ENCODE measurements at places on chromosomes 16 and 17.

DNA sequence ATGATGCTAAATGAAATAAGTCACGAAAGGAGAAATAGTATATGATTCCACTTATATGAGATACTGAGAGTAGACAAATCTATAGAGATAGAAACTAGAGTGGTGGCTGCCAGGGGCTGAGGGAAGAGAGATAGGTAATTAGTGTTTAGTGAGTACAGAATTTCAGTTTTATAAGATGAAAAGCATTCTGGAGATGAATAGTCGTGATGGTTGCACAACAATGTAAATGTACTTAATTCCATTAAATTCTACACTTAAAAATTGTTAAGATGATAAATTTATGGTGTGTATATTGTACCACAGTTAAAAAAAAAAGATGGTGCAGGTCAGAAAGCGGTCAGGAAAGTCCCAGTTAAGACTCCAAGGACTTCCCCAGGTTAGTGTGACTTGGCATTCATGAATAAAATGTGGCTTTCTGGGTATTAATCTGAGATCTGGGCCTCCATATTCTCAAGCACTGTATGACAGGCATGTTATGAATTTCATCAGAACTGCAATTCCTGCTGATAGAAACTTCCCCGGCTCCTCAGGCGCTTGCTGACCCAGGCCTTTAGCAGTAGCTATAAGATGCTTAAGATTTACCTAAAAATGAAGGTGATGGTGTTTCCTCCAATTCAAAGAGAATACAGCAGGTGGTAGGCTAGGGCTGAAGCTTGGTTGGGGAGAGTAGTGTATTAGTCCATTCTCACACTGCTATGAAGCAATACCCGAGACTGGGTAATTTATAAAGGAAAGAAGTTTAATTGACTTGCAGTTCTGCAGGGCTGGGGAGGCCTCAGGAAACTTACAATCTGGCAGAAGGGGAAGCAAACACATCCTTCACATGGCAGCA, 115.3 kb upstream of the SOX9 start:
- DNase-seq, result no peak

DNA sequence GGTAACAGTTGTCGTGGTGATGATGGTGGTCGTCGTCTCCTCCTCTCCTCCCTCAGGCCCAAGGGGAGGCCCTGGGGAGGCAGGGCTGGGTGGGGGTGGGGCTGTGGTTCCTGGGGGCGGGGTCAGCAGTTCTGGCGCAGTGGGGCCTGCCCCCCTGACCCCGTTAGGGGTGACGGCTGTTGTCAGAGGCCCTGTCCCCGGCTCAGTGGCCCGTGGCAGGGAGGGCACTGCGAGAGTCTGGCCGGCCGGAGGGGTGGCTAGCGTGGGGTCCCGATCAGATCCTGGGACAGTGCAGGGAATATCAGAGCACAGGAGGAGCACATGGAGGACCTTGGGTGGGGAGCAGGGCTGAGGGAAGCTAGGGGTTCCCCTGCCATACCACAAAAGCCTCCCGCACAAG, 2.5 kb downstream of the SEZ6L2 start:
- no peak for DNase-seq

DNA sequence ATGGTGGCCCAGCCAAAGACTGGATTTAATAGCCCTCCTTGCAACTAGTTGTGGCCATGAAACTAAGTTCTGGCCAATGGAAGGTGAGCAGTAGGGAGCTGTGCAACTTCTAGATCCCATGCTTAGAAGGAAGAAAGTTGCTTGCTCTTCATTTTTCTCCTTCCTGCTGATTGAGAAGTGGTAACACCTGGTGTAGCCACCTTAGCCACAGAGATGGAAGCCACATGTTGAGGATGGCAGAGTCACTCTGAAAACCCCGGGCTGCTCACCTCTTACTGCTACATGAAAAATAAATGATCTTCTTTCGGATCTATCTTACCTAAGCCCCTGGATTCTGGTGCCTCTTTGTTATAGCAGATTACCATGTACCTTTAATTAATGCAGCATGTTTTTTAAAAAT, 10.3 kb upstream of the ATP5MC1 start:
- no peak for DNase-seq

GRCh38 chr16:83715217-83715920, 92.4 kb upstream of the HSBP1 start:
- DNase-seq, result no peak

GRCh38 chr17:69461951-69462369, 47.5 kb downstream of the MAP2K6 start:
- DNase-seq, result no peak

GRCh38 chr16:80702696-80703095, 101.7 kb downstream of the CDYL2 start:
- no peak for DNase-seq

GRCh38 chr16:31700200-31700529, 172.5 kb downstream of the AHSP start:
- DNase-seq, result no peak

DNA sequence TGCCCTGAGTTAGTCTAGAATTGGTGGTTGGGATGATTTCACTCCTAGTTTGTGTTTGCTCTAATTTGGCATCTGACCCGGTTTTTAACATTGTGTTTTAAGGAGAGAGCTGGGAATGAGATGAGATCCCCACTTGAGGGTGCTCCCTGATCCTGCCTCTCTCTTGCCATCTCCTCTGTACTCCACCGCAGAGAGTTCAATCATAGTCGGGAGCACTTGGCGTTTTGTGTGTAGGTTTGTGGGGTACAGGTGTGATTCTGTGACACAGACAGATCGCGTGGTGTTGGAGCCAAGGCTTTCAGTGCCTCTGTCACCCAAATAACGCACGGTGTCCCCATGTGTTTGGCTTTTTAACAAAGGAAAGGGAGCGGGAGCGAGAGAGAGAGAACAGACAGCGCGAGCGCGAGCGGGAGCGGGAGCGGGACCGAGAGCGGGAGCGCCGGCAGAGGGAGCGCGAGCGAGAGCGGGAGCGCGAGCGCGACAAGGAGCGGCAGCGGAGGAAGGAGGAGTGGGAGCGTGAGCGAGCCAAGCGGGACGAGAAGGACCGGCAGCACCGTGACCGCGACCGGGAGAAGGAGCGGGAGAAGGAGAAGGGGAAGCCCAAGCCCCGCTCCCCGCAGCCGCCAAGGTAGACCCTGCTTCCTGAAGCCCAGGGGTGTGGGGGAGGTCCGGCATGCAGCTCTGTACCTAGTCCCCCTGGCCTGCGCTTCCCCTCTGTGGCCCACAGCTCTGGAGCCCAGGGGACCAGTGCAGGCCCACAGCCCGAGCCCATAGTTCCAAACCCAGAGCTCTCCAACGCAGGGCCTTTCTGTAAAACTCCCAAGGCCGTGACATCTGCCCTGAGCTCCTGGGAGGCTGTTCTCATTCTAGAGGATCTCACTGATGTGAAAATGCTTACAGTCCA, 27.2 kb upstream of the IL17C start:
- DNase-seq, result no peak

- DNase-seq, result peak; percentile 35
Measured at GRCh38 chr16:88527186-88527936, 42.8 kb upstream of the ZC3H18 start.

DNA sequence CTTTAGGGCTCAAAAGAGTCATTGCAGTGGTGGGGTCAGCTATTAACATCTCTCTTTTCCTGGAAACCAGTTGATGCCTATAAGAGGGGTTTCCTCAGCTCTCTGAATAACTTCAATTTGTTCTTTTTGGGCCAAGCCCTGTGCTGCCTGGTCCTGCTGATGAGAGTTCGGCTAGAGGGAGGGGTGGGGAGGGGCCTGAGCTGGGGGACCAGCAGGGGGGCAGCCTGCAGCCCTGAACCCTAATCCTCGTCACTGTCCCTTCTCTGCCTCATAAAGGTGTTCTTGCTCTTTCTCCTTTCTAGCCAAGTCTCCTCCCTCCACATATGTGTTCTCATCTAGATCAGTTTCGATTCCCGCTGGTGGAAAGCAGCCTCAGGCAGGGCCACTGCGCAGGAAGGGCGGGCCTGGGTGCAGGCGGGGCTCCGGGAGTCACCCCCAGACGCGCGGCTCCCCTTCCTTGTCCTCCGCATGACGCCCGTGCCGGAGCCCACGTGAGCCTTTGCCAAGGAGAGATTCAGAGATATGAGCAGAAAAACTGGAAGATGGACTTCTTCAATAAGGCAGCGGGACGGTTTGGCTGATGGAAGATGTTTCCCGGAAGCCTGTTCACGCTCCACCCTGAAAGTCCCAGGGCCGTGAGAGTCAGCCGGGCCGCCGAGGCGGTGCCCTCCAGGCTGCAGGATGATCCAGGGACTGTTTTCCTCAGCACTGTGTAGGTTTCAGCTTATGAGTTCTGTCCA, 15.0 kb upstream of the RHOT1 start:
- DNase-seq, result peak; percentile 77

GRCh38 chr17:30379303-30379902, 676 bp downstream of the CPD start:
- no peak for DNase-seq

GRCh38 chr16:2816751-2817339, at the start of gene PRSS21:
Gene PRSS21 (plus strand): TSS chr16:2817237. CDS start chr16:2817269, 32 bp downstream.
- DNase-seq, result no peak

DNA sequence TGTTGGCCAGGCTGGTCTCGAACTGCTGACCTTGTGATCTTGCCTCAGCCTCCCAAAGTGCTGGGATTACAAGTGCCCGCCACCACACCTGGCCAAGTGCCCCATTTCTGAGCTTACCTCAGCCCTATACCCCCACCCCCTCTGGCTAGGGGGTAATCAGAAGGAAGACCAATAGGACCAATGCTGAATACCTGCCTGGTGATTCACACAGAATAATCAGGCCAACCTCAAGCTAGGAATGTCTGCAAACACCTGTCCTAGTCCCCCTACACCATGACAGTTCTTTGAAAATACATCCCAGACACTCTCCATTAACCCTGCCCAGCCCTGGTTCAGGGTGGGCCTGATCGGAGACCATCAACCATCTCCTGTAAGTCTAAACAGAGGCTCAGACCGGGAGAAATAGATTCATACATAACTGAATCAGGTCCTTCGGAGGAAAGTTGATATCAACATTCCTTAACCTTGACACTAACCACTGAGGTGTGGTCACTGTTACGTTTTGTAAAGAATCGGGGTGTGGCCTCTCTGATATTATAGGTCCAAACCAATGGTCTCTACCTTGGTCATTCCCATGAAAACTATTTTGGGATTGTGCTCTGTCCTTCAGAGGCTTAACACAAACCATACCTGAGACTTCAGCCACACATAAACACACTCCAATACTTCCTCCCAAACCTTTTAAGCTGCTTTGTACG, 130.8 kb downstream of the GAS7 start:
- DNase-seq, result no peak

GRCh38 chr17:39794249-39794970, 56.7 kb downstream of the GRB7 start:
- no peak for DNase-seq

DNA sequence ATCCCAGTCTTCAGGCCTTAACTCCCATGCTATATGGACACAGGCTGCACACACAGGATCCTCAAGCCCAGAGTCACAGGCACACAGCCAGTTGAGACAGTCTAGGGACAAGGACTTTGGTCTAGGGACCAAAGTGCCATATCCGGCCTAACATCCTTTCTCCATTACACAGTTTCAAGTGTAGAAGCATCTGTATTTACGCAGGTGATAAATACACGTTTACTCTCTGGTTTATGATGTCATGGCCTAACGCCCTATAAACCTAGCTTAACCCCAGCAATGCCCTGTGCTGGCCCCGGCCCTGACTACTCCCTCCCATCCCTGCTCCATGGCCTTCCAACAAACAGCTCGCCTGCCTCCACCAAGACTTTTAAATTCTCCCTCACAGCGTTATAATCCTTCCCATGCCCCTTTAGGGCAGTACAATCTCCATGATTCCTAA, 17.1 kb downstream of the CUEDC1 start:
- DNase-seq, result no peak

GRCh38 chr17:2854143-2855055, 58.2 kb downstream of the RAP1GAP2 start:
- no peak for DNase-seq

DNA sequence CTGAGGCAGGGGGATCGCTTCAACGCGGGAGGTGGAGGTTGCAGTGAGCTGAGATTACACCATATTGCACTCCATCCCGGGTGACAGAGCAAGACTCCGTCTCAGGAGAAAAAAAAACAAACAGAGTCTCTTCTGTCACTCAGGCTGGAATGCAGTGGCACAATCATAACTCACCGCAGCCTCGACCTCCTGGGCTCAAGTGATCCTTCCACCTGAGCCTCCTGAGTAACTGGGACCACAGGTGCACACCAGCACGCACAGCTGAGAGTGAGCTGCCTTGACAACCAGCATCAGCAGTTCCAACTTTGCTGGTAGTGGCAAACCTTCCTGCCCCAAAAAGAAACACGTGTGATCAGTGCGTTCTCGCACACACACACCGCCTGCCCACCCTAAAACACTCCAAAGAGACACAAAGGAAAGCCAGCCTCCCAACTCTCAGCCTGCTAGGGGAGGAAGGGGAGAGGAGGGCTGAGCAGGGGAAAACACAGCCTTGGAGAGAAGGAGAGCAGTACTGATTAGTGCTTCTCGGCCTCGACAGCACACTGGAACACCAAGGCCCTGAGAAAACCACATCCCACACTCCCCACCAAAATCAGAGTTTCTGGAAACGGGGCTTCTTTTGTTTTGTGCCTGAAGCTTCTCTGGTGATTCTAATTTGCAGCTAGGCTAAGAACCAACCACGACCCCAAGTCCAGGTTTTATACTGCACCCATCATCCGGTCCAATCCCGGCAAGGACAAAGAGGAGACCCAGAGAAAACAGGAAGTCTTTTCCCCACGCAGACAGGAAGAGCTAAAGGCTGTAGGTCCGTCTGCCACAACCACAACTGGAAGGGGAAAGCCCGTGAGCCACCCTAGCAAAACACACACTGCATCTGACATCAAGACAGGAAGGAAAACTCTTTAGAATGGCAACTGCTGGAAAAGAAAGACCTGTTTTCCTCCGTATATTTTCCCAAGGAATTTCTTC, 28.8 kb downstream of the ZCCHC14 start:
- no peak for DNase-seq

DNA sequence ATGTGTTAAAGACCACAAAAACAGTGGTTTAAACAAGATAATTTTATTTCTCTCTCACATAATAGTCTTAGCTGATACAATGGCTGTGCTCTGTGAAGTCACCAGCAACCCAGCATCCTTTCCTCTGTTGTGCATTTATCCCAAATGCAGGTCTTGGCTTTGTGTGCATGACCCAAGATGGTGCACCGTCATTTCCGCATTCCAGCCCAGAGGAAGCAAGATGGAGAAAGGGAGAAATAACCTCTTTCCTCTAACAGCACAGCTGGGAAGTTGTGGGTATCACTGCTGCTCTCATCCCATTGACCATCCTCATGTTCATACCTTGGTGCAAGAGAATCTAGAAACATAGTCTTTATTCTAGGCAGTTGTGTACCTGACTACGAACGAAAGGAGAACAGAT, 21.8 kb downstream of the TMC5 start:
- no peak for DNase-seq

Measured in activated CD8-positive, alpha-beta memory T cell treated with anti-CD3 and anti-CD28 coated beads for 1 hour (primary cell).